ENCODE measurements at places on chromosomes 6 and 20. TPM values are rescaled to one million over a fixed set of nuclear protein-coding genes. Genes with fewer than 3 reads are reported as not detected.

GRCh38 chr6:36594816-36595643, 868 bp downstream of the SRSF3 start:
- peaks cover 37% of the 10 kb centered on the region for H3K36me3 ChIP-seq
- no peaks in the 10 kb centered on the region for H3K27me3 ChIP-seq
- DNase-seq, result peak; percentile 29

GRCh38 chr6:85416049-85416448, 33.8 kb upstream of the NT5E start:
- H3K4me3 ChIP-seq, result no peak overlapping the region
- H3K27me3 ChIP-seq, result no peaks in the 10 kb centered on the region
- no peaks in the 10 kb centered on the region for H3K36me3 ChIP-seq
- peaks cover 14% of the 10 kb centered on the region for H3K4me1 ChIP-seq

VSTM2L gene
- polyA plus RNA-seq, result not detected

DNA sequence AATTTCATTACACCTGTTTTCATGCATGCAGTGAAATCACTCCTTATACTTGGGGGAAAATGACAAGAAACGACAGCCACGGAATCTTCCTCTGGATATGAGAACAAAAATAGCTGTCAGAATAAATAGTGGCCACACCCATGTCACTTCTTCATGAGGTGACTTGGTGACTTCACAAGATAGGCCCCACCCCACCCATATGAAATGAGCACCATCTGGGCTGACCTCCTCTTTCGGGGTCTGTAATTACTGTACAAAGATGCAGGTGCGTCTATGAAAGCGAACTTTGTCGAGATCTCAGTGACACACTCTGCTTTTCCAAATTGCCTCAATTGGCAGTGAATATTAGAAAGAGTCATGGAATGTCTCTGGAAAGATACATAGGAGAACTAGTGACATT, 184.2 kb upstream of the CCN2 start:
- H3K27me3 ChIP-seq, result no peaks in the 10 kb centered on the region
- no peaks in the 10 kb centered on the region for H3K36me3 ChIP-seq
- DNase-seq, result peak; percentile 39
- peak overlapping the region; percentile 88 for H3K27ac ChIP-seq
- peaks cover 94% of the 10 kb centered on the region for H3K4me1 ChIP-seq

- no peaks in the 10 kb centered on the region for H3K36me3 ChIP-seq
- no peaks in the 10 kb centered on the region for H3K27me3 ChIP-seq
- H3K27ac ChIP-seq, result peak overlapping the region; percentile 86
- H3K4me1 ChIP-seq, result peaks cover 59% of the 10 kb centered on the region
Measured at GRCh38 chr20:48826883-48827771, 672 bp downstream of the PREX1 start.
